ENCODE measurements at places on chromosomes 6 and 20. TPM values are rescaled to one million over a fixed set of nuclear protein-coding genes. Genes with fewer than 3 reads are reported as not detected.

The C6orf163 gene
- polyA plus RNA-seq = 0.22 TPM

The KLC4 gene
- 17.2 TPM for polyA plus RNA-seq

The NKX2-2 gene
- not detected for polyA plus RNA-seq

The SLPI gene
- 17.5 TPM for polyA plus RNA-seq

The DAAM2 gene
- polyA plus RNA-seq = 43.8 TPM

The ENPP3 gene
- 0.17 TPM for polyA plus RNA-seq

The FKBP1C gene
- 2.6 TPM for polyA plus RNA-seq

The PKIB gene
- polyA plus RNA-seq = 2.4 TPM

The GPR6 gene
- polyA plus RNA-seq = not detected

The RPN2 gene
- 113 TPM for polyA plus RNA-seq

The ANKRD66 gene
- polyA plus RNA-seq = not detected

The TRIM38 gene
- 3.4 TPM for polyA plus RNA-seq

The AIF1 gene
- 11.3 TPM for polyA plus RNA-seq

The UBD gene
- 0.30 TPM for polyA plus RNA-seq

The PGM3 gene
- 9.2 TPM for polyA plus RNA-seq

The SMLR1 gene
- polyA plus RNA-seq = not detected

The ELOVL2 gene
- 0.74 TPM for polyA plus RNA-seq

The SCUBE3 gene
- 0.01 TPM for polyA plus RNA-seq

The FLRT3 gene
- 1.0 TPM for polyA plus RNA-seq

The C6orf15 gene
- not detected for polyA plus RNA-seq

The NR2E1 gene
- not detected for polyA plus RNA-seq

The NANP gene
- 3.9 TPM for polyA plus RNA-seq

The COL11A2 gene
- polyA plus RNA-seq = 0.61 TPM

The RTF2 gene
- polyA plus RNA-seq = 99.9 TPM

The LY6G6F gene
- polyA plus RNA-seq = not detected

The MUC21 gene
- 0.07 TPM for polyA plus RNA-seq

The RAET1E gene
- 0.04 TPM for polyA plus RNA-seq

The UBE2C gene
- not detected for polyA plus RNA-seq

The FYN gene
- 7.1 TPM for polyA plus RNA-seq

The SLC17A4 gene
- not detected for polyA plus RNA-seq

The GRM4 gene
- 0.14 TPM for polyA plus RNA-seq

The TREM1 gene
- 4.0 TPM for polyA plus RNA-seq

The TPD52L1 gene
- polyA plus RNA-seq = 98.6 TPM

The TM9SF4 gene
- 18.0 TPM for polyA plus RNA-seq

The SPTLC3 gene
- polyA plus RNA-seq = 0.14 TPM

The PAK1IP1 gene
- 25.2 TPM for polyA plus RNA-seq

The CNKSR3 gene
- polyA plus RNA-seq = 1.1 TPM

The CITED2 gene
- polyA plus RNA-seq = 15.3 TPM

The RHAG gene
- not detected for polyA plus RNA-seq

The SSTR4 gene
- not detected for polyA plus RNA-seq

The CRYBG1 gene
- polyA plus RNA-seq = 0.35 TPM

The F13A1 gene
- 8.4 TPM for polyA plus RNA-seq

The RIOK1 gene
- 27.7 TPM for polyA plus RNA-seq

The TCF21 gene
- polyA plus RNA-seq = not detected

The PSMG4 gene
- 26.2 TPM for polyA plus RNA-seq

All from psoas muscle (tissue), 8 donors.